Stimulated activated CD4-positive, alpha-beta T cell treated with anti-CD3 and anti-CD28 coated beads, Interleukin-1b, Interleukin-23, amount 100 ng/mL, for 4 hours (primary cell): ENCODE measurements at places on chromosomes 3 and 15.

GRCh38 chr3:160210799-160211221, 14.4 kb upstream of the C3orf80 start:
- DNase-seq, result no peak

- DNase-seq, result no peak
Measured at GRCh38 chr3:169269005-169269404, 394.5 kb downstream of the MECOM start.

- DNase-seq, result no peak
Measured at GRCh38 chr3:13652728-13653127, 103.8 kb downstream of the FBLN2 start.

GRCh38 chr3:108103886-108104797, 13.3 kb upstream of the CD47 start:
- no peak for DNase-seq

- no peak for DNase-seq
Measured at GRCh38 chr3:155070932-155071387, 9.2 kb upstream of the MME start.

GRCh38 chr3:53196575-53197407, 35.8 kb downstream of the PRKCD start:
- peak; percentile 28 for DNase-seq

GRCh38 chr3:57009367-57009766, 51.1 kb upstream of the SPATA12 start:
- no peak for DNase-seq

GRCh38 chr15:40925863-40926658, 3.1 kb upstream of the DLL4 start:
- DNase-seq, result no peak

DNA sequence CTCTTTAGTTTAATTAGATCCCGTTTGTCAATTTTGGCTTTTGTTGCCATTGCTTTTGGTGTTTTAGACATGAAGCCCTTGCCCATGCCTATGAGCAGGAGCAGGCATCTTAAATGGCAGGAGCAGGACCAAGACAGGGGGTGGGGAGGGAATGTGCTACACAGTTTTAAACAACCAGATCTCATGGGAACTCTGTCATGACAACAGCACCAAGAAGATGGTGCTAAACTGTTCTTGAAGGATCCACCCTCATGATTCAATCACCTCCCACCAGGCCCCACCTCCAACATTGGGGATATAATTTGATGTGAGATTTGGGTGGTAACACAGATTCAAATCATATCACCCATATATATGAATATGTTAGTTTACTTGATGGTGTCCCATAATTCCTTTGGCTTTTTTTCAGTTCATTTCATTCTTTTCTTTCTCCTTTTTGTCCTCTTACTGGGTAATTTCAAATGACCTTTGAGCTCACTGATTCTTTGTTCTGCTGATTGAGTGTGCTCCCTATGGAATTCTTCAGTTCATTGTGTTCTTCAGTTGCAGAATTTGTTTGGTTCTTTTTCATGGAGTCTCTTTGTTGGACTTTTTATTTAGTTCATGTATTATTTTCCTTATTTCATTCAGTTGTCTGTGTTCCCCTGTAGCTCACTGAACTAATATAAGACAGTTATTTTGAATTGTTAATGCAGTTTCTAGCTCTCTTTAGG, 62.6 kb downstream of the DOCK3 start:
- DNase-seq, result no peak

- no peak for DNase-seq
Measured at GRCh38 chr3:8327739-8328138, 173.9 kb upstream of the LMCD1 start.

- no peak for DNase-seq
Measured at GRCh38 chr3:46557814-46558183, 8.3 kb downstream of the LRRC2 start.

- DNase-seq, result no peak
Measured at GRCh38 chr3:16288664-16289063, 23.7 kb downstream of the OXNAD1 start.

DNA sequence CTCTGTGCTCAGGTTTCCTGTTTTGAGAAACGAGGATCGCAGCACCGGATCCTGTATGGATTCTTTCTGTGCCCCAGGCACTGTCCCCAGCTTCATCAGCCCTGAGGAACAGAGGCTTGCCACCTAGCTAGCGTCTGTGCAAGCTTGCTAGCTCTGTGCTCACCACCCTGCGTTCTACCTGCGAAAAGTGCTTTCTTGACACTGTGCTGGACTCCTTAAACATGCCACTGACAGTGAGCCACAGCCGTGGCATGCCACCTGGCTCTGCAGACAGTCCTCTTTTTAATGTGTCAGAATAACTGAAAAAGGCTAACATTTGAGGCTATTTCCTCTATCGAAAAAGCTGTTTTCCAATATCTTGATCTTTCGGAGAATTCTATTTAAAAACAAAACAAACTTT, 1.4 kb downstream of the PGPEP1L start:
- DNase-seq, result no peak

GRCh38 chr3:110754212-110754916, 317.3 kb upstream of the NECTIN3 start:
- no peak for DNase-seq

DNA sequence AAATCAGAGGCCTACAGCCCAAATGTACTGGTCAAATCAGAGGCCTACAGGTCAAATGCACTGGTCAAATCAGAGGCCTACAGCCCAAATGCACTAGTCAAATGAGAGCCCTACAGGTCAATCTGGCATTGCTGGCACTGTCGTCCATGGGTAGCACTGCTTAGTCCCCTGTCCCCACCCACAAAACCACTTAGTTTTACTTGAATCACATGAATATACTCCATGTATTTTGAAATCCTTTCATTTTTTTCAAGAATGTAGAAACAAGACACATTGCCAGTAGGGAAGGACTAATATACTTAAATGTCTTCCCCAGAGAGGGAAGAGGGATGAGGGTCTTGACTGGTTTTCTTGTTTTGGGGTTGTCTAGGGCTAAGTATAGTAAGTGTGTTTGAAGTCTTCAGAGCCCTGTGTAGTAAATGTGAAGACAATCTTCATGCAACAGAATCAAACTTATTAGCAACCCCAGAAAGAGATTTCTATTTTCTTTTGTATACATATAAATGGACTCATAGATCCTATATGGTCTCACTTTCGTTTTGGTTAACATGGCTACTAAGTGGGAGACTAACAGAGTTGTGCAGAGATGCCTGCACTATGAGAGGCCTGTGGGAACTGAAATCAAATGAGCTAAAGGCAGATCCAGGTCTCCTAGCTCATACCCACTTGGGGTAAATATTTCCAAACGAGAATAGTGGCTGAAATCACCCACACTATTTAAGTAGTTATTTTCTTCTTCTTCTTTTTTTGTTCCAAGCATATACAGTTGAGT, 38.3 kb upstream of the DCUN1D1 start:
- DNase-seq, result no peak

GRCh38 chr3:138875754-138876664, 41.3 kb upstream of the PIK3CB start:
- DNase-seq, result no peak

DNA sequence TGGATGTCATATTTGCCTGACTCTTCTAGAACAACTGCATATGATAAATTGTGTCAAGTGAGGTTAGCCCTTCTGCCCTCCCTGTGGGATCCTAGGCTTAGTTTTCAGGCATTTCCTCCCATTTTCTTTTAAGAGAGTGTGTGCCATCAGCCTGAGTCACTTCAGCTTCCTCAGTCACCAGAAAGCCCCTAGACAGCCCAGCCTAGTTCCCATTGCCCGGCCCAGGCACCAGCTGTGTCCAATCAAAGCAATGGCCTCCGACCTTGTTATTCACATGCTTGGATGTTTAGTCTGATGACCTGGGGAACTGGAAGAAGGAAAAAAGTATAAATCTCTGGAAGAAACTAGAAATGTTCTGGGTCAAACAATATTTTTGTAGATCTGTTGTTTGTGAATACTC, 221.9 kb upstream of the LRIG1 start:
- DNase-seq, result no peak

DNA sequence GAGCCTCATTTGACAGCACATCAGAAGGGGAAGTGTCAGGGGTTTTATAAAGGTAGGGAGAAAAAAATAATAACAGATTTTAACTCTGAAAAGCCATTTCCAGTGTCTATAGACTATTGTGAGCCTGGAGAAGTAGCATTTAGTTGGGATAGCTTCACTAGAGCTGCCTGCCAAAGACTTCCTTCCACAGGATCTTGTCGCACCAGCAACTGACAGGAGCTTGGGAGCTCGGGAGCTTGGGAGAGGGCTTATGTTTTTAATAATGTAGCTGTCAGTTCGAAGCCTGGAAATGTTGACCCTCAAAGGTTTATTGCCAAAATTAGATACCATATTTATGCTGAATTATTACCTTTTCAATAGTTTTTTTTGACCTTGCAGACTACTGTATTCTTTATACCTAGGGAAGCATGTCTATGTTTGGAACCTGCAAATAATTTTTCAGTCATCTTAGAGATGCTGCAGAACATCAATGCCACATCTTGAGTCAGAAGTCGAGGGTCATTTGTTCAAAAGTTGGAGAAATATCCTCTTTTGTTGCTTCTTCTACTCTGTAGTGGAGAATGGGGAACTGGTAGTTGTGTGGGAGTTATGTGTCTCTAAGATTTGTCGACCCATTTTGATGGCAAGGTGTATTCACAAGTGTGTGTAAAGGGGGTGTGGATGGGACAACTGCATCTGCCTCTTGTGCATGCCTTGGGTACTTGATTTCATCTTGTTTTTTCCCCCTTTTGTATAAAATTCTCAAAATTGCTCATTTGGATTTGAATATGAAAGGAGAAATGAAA, 41.7 kb downstream of the ARPP21 start:
- DNase-seq, result no peak

DNA sequence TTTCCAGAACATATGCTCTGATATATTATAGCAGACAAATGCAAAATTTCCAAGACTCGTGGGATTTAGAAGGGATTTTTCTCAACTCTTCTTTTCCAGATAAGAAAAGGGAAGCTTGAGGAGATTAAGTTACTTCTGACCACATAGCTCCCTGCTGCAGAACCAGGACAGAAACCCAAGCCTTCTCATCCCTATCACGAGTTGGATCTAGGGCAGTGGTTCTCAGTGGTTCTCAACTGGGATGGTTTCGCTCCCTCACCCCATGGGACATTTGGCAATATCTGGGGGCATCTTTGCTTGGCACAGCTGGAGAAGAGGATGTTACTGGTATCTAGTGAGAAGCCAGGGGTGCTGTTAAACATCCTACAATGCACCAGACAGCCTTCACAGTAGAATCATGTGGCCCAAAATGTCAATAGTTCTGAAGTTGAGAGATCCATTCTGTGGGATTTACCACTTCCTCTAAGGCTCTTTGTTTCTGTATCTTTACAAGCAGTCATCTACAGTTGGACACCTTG, 64.2 kb downstream of the LIPC start:
- no peak for DNase-seq

GRCh38 chr3:127735767-127736693, 63.3 kb downstream of the ABTB1 start:
- DNase-seq, result no peak

DNA sequence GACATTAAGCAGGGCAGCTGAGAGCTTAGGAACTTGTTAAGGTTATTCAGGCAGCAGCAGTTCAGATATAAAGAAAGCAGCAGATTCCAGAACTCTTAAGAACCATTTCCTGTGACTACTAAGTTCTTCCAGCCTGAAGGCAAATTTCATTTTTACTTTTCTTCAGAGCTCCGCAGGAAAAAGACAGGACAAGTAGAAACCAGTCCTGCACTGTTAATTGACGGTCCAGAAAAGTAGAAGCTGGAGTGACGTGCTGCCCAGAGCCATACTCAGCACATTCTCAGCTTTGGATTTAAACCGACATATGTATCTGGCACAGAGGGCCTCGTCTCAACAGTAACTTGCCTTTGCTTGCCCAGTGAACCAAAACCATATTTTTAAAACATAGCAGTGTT, 219.4 kb upstream of the STRIT1 start:
- no peak for DNase-seq

DNA sequence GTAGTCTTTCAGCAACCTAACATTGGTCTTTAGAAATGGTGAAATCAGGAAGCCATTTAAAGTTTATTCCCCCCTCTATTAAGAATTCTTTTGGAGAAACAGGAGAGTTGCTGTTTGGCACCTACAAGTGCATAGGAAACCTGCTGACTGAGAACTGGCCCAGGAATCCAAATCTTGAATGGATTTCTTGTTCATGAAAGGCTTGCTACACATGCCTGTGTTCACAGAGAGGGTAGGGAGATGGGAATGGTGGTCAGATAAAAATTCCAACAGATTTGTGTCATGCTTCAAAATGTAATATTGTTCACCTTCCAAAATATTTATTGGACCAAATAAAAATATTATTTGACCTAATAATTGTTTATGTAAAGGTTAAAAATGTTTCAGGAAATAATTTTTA, 24.2 kb upstream of the ZPLD1 start:
- DNase-seq, result no peak

DNA sequence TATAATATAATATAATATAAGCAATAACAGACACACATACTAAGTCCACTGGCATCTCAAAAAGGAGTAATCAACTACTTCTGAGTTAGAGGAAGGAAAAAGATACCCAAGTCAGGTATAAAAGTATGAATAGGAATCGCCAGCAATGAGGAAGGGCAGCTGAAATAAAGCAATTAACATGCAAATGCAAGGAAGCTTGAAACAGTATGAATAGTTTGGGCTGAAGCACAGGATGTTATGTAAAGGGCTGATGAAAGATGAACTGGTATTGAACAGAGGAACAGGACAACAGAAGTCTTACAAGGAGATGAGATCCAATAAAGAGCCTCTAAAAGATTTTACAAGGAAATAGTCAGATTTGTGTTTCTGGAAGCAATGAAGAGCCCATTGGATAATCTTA, 7.1 kb downstream of the COPS2 start:
- no peak for DNase-seq

DNA sequence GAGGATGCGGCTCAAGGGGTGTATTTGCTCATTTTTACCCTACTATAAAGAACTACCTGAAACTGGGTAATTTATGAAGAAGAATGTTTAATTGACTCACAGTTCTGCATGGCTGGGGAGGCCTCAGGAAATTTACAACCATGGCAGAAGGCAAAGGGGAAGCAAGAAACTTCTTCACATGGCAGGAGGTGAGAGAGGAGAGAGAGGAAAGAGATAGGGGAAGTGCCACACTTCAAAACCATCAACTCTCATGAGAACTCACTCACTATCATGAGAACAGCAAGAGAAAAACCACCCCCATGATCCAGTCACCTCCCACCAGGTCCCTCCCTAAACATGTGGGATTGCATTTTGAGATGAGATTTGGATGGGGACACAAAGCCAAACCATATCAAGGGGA, 192.7 kb downstream of the DIPK2A start:
- no peak for DNase-seq
